ENCODE measurements at places on chromosomes 4 and X. TPM values are rescaled to one million over a fixed set of nuclear protein-coding genes. Genes with fewer than 3 reads are reported as not detected.

The HERC5 gene
- 7.0 TPM for total RNA-seq

The CPEB2 gene
- 4.8 TPM for total RNA-seq

The KIT gene
- 7.4 TPM for total RNA-seq

The MAGEB1 gene
- total RNA-seq = not detected

The RAB41 gene
- total RNA-seq = not detected

The ASB9 gene
- total RNA-seq = 1.3 TPM

The SH3TC1 gene
- 24.0 TPM for total RNA-seq

The SMR3B gene
- not detected for total RNA-seq

The SPANXB1 gene
- 5.3 TPM for total RNA-seq

The ABCD1 gene
- total RNA-seq = 15.4 TPM

The KDR gene
- total RNA-seq = 44.1 TPM

The CYP2U1 gene
- total RNA-seq = 7.0 TPM

The F8 gene
- total RNA-seq = 2.2 TPM

The CENPVL1 gene
- total RNA-seq = 0.31 TPM

The DRP2 gene
- total RNA-seq = 4.2 TPM

The TMEM35A gene
- total RNA-seq = 6.2 TPM

The SHROOM3 gene
- 62.7 TPM for total RNA-seq

The FAM9B gene
- total RNA-seq = not detected

The ENPEP gene
- total RNA-seq = 11.9 TPM

The ZNF141 gene
- 32.5 TPM for total RNA-seq

The SFRP2 gene
- 27.1 TPM for total RNA-seq

The GPR78 gene
- total RNA-seq = 3.8 TPM

The MCF2 gene
- total RNA-seq = 0.11 TPM

The SSX2B gene
- total RNA-seq = not detected

The TRIM60 gene
- not detected for total RNA-seq

The DMD gene
- 76.4 TPM for total RNA-seq

The PPAT gene
- 30.9 TPM for total RNA-seq

The UBE2K gene
- 68.5 TPM for total RNA-seq

The CCDC120 gene
- total RNA-seq = 33.5 TPM

The CD99L2 gene
- 30.8 TPM for total RNA-seq

The FABP2 gene
- total RNA-seq = not detected

The SMIM43 gene
- not detected for total RNA-seq

The C4orf36 gene
- total RNA-seq = 1.6 TPM

The ADAD1 gene
- not detected for total RNA-seq

The CFI gene
- 485 TPM for total RNA-seq

The PTCHD1 gene
- 7.2 TPM for total RNA-seq

The SAP30 gene
- total RNA-seq = 16.8 TPM

The ETDB gene
- total RNA-seq = not detected

The HMX1 gene
- total RNA-seq = 0.27 TPM

The MAP7D2 gene
- 1.3 TPM for total RNA-seq

The BTK gene
- total RNA-seq = 0.20 TPM

The FGG gene
- total RNA-seq = 2.5 TPM

The GALNT7 gene
- total RNA-seq = 35.8 TPM

The ACOX3 gene
- 60.0 TPM for total RNA-seq

The SOD3 gene
- total RNA-seq = 5.8 TPM

The NUP62CL gene
- total RNA-seq = 4.0 TPM

The HMGB3 gene
- 103 TPM for total RNA-seq

The CNGA1 gene
- total RNA-seq = 4.7 TPM

The CISD2 gene
- total RNA-seq = 21.3 TPM

The SLC4A4 gene
- total RNA-seq = 4.9 TPM

The PABPC5 gene
- 7.4 TPM for total RNA-seq

The ENOX2 gene
- total RNA-seq = 13.0 TPM

The COX18 gene
- 17.8 TPM for total RNA-seq

The DDX53 gene
- total RNA-seq = not detected

The TCEAL6 gene
- not detected for total RNA-seq

Measured in mesothelial cell of epicardium (in vitro differentiated cells).